ENCODE measurements at places on chromosomes 3 and 15.

DNA sequence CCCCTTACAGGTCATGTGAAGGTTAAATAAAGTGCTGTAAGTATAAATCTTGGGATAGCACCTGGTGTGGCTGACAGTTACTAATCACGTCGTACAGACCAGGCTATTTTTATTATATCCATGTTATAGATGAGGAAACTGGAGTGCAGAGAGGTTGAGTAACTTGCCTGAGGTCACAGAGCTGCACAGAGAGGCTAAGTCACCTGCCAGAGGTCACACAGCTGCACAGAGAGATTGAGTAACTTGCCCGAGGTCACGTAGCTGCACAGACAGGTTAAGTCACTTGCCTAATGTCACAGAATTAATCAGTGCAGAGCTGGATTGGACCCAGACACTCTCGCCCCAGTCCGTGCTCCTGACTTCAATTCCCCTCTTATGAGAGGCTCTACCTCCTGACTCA is 171.5 kb downstream of the NUP210 start:
- DNase-seq = no peak

DNA sequence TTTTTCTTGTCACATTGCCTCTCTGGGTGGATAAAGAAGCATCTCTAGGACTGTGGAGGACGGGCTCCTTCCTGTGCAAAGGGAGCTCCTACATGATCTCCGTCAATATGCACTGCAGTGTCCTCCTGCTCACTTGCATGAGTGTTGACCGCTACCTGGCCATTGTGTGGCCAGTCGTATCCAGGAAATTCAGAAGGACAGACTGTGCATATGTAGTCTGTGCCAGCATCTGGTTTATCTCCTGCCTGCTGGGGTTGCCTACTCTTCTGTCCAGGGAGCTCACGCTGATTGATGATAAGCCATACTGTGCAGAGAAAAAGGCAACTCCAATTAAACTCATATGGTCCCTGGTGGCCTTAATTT is 478 bp downstream of the GPR15 start:
- no peak for DNase-seq

- no peak for DNase-seq
Measured at GRCh38 chr15:78177447-78177873, 28.3 kb downstream of the IDH3A start.

GRCh38 chr15:29972051-29972450 is 110.7 kb upstream of the GOLGA8J start:
- no peak for DNase-seq

GRCh38 chr15:91237445-91237844 is 137.4 kb downstream of the SV2B start:
- no peak for DNase-seq

- DNase-seq = no peak
Measured at GRCh38 chr3:192844486-192844765, 73.2 kb downstream of the MB21D2 start.

- DNase-seq = no peak
Measured at GRCh38 chr15:68276668-68277067, 877 bp upstream of the FEM1B start.

DNA sequence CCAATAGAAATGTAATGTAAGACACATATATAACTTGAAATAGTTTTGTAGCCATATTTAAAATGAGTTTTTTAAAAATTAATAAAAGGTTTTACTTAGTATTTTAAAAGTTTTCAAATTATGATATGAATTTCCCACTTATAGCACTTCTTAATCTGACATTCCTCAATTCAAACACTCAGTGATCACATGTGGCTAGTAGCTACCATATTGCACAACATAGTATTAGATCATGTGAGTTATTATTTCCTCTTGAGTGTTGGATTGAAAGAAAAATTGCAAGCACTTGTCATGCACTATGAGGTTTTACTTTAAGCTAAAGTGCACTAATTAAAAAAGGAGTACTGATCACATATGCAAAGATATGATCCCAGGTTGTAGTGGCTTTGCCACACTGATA is 453.4 kb upstream of the ROBO2 start:
- no peak for DNase-seq

- no peak for DNase-seq
Measured at GRCh38 chr15:96560246-96560895, 229.9 kb downstream of the NR2F2 start.

DNA sequence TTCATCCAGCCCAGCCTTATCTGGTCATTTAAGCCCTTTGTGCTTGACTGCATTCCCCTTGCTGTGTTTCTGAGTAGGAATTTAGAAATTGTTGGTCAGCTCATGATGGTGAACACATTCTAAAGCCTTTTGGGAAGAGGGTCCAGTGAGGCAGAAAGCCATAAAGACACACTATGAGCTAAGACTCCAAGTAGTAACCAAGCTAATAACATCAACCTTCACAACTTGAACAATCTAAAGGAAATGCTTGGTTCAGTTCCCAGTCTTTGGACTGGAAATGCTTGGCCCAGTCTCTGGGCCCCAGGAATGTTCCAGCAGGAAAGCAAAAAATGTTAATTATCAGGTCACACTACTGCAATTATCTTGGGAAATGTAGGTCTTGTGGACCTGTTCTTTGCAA is 7.7 kb downstream of the PLSCR1 start:
- DNase-seq = no peak

DNA sequence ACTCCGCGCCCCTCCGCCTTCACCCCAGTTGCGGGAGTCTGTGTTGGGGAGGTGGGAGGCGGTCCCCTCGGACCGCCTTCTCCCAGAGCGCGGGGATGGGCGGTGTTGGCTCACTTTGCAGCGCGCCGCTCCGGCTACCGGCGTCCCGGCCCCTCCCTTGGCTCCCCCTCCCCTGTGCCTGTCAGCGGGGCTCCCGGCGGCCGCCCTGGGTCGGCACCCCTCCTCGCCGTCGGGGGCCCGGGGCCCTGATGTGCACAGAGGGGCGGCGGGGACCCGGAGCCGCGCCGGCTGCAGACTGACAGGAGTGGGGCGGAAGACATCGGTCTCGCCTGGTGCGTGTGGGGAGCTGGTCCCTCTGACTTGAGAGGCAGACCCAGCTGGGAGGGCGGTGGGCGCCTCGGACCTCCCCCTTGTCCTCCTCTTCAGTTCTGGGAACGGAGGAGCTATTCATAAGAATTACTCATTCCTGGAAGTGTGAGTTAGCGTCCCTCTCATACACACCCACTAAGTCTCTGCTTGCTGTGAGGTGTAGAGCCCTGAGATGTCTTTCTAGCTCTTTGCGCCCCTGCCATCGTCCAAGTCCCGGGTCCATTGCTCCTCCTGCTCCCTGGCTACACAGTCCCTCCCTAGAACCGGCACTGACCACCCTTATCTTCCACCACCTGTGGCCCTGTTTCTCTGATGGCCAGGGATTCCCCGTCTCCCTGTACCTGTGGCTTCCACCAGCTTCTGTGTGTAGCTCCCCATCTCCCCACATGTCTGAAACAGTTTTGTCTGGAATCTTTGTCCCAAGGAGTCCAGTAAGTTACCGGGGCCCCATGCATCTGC is 42.3 kb upstream of the ROPN1 start:
- no peak for DNase-seq

DNA sequence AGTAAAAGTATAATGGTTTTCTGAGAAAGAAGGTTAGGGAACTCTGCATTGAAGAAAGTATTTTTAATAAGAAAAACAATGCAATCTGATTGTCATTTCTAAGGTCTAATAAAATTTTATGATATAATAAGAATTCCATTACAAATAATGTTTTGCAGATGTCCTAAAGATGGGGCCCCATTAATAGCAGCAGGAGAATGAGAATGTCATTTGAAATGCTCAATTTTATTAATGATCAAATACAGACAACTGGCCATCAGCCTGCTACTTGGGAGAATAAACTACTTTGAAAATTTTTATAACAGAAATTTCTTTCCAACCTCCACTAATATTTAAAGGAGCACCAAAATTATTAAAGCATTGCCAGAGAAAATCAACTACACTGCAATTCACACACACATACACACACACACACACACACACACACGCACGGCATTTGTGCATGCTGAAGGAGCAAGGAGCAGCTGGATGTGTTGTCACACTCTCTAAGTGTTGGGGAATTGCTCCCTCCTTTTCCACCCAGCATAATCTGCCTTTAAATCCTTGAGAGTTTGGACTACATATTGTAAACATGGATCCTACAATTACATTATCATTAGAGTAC is 109.5 kb downstream of the THRB start:
- DNase-seq = no peak

DNA sequence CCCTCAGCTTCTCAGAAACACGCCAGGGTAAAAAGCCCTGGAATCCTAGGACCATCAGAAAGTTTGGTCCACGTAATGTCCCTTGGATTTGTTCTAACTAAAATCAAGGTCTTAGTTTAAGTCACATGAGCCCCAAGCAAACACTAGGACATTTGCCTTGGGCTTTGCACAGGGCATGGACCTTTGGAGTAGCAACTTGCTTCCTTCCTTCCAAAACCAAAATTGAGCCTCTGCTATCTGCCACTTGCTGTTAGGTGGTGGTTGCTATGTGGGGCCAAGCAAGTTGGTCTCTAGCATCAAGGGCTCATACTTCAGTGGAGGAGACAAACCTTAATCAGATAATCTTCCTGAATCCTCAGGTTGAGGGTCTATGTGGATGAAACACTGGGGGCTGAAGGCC is 4.0 kb upstream of the DAG1 start:
- no peak for DNase-seq

GRCh38 chr3:76997733-76998132 is 42.2 kb upstream of the ROBO2 start:
- no peak for DNase-seq

DNA sequence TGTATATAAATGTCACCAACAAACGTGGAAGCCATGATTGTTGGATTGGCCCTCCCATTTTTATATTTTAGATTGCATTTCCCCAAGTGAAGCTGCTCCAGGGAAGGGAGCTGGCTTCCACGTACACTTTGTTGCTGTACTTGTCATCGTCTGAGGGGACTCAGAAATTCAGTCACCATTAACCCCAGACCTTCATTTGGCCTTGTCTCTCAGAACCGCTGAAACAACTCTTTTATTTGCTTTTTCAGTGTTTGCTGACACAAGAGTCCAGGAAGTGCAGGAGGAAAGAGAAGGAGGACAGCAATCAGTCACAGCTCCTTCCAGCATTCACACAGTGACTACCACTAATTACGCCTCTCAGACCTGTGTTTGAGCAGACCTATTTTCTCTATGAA is 276.5 kb downstream of the TBL1XR1 start:
- no peak for DNase-seq

GRCh38 chr3:178257491-178257890 is 278.7 kb upstream of the KCNMB2 start:
- no peak for DNase-seq

GRCh38 chr3:47420511-47421484 is 40.0 kb downstream of the PTPN23 start:
- DNase-seq = peak; percentile 76

Measured in stimulated activated naive CD4-positive, alpha-beta T cell treated with Interleukin-2 at 50 U/mL for 16 hours (primary cell).